ENCODE measurements at places on chromosomes 6 and 20.

DNA sequence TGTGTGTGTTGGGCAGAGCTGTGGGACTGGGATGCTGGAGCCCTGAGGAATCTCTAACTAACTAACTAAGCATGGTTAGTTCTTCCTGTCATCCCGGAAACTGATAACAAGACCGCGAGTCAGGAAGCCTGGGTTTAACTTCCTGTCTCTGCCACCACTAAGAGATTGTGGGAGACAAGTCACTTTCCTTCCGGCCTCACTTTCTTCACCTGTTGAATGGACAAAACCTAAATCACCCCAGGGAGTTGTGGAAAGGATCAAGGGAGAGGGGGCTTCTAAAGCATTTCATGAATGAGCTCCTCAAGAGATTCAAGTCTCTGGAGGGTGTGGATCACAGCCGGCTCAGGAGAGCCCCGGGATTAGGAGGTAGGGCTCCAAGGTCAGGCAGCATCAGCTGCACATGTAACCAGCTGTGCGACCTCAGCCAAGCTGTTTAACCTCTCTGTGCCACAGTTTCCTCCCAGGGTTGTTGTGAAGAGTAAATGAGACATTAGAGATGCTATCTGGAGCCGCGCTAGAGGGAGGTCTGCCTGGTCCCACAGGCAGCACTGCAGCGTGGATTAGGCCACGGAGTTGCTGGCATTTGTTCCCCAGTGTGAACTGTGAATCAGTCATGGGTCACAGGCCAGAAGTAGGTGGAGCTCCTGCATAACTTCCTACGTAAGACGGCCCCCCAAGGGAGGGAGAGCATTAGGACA lies 105.1 kb downstream of the TOX2 start:
- DNase-seq: no peak

- no peak for DNase-seq
These were observed 84.3 kb downstream of the OPRM1 start for GRCh38 chr6:154123155-154123956.

DNA sequence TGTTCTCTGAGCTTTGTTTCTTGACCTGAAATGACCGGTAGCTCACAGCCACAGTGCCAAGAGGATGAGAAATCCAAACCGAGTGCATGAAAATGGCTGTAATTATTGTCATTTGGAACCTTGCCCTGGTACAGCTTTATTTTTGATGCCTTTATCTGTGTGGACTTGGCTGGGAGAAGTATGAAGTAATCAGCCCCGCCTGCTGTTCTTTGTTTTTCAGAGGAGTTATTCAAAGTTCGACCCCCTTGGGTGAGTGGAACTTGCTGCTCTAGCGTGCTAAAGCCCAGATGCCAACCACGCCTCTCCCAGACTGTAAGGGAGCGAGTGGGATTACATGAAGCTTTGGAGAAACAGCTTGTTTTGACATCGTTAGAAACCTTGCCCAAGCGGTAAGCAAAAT lies 48.3 kb downstream of the ECT2L start:
- DNase-seq: no peak

DNA sequence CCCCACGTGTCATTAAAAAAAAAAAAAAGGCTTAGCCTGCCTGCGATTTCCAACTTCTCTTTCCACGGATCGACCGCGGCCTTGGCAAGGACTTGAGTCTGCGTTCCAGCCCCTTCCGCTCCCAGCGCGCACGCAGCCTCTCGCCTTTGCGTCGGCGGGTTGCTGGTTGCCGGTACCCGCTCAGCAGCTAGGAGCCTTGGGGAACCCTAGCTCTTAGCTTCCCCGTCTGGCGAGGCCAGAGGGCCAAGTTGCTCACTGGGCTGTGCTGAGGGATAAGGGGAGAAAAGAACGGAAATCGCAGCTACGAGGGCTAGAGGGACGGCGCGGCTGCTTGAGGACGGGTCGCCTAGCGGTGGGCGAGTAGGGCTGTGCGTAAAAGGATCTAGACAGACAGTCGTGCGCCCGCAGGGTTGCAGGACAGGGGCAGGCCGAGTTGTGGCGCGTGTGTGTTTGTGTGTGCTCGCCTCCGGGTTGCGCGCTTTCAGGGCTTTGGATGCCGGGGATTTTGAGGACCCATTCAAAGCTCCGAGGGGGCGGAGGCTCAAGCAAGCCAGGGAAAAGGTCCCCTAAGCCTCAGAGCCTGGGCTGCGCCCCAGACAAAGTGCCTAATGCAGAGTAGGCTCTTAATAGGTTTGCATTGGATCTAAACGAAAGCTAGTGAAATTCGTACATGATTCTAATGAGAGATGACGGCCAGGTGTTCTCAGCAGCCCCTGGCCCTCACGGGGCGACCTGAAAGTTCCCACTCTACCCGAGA lies 40.5 kb upstream of the OSTM1 start:
- no peak for DNase-seq

GRCh38 chr20:61764471-61765025 lies 301.1 kb downstream of the TAF4 start:
- no peak for DNase-seq

DNA sequence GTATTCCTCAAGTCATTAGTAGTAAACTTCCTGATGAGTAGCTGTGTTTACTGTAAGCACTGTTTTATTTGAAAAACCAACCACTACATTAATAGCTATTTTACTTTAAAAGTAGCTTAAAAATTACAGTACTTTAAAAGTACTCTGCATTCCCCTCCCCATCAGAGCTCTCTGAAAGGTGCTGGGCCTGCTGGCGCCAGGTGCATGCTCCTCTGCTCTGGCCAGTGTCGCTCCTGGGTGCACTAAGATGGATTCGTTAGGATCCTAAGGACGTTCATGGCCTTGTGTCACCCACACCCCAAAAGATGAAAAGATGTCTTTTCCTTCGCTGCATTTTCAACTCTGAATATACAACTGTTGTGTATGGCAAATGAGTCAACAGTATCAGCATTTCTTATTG lies 43.9 kb upstream of the KIF25 start:
- DNase-seq: no peak

GRCh38 chr6:163543321-163543720 lies 128.8 kb downstream of the QKI start:
- no peak for DNase-seq

- peak; percentile 71 for DNase-seq
These were observed 4.0 kb upstream of the SPATS1 start for GRCh38 chr6:44338228-44339122.

DNA sequence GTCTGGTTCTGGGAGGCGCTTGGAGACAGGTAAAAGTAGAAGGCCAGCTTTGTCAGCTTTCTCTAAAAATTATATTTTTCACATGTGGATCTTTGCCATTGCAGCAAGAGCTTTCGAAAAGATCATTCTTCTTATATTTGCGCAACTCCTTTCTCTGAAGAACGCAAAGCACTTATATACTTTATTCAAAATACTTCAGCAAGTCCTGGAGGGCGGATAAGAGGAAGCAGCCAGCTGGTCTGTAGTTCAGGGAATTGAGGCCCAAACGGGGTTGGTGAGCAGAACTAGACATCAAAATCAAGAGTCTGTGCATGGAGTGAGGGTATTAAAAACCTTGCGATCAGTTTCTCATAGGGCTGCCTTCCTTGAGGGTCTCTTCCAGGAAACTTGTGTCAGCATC lies 182.3 kb downstream of the DTNBP1 start:
- DNase-seq: no peak

DNA sequence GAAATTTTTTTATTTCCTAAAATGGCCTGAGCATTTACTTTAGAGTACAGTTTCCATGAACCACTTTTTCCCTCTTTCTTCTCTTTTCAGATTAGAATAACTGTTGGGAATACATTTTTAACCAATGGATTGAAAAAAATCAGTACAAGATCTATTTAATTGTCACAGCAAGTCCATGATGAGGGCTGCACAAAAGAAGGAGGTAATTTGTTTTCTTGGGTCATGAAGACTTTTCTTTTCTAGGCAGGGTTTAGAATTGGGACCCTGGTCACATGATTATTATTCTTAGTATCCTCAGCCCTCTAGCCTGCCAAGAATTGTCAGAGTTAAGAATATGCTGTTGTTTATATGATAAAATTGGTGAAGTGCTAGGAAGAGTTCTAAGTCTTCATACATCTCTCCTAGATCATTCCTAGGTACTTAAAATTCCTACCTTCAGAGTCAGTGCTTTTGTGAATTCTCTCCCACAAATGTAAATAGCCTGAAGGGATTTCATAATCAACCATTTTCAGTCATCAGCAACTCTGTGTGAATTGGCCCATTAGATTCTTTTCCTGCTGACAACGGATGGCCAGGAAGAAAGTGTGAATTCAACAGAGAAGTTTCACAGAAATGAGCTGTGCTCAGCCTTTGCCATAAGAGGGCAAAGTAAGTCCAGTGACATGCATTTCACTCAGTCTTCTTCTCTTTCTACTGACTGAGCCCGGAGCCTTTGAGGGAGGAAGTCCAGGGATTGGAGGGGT lies 32.4 kb upstream of the TPBG start:
- DNase-seq: peak; percentile 2

DNA sequence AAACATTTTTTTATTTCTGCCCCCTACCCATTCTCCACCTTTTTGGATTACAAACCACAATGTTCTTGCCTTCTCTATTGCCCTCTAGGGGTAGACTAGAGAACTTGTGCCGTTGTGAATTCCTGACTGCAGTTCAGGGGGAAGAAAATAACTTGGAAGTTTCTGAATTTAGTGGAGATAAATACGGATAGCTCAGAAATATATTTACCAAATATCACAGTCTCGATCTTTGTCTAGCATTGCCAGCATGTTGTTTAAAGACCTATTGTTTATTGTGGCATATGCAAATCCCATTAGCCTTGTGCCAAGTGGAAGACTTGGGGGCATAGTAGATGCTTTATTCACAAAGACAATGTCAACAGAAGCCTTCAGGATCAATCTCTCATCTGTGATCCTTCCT lies 154.1 kb upstream of the MMS22L start:
- DNase-seq: peak; percentile 12

DNA sequence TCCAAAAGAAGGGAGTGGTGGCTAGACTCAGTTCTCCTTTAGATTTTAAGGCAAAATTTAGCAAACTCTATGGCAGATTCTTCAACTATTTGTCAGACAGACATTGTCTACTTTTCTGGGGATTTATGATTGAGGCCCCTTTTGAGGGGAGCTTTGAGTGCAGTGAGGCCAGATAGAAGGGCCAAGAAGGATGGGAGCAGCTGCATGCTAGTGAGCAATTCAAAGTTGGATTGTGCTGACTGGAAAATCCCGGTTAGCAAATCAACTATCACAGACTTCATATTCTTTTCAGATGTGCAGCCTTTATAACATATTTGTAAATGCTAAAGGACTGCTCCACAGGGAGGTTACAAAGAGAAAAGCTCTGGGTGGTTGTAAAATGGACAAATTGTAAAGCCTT lies 35.0 kb upstream of the ESR1 start:
- DNase-seq: no peak

DNA sequence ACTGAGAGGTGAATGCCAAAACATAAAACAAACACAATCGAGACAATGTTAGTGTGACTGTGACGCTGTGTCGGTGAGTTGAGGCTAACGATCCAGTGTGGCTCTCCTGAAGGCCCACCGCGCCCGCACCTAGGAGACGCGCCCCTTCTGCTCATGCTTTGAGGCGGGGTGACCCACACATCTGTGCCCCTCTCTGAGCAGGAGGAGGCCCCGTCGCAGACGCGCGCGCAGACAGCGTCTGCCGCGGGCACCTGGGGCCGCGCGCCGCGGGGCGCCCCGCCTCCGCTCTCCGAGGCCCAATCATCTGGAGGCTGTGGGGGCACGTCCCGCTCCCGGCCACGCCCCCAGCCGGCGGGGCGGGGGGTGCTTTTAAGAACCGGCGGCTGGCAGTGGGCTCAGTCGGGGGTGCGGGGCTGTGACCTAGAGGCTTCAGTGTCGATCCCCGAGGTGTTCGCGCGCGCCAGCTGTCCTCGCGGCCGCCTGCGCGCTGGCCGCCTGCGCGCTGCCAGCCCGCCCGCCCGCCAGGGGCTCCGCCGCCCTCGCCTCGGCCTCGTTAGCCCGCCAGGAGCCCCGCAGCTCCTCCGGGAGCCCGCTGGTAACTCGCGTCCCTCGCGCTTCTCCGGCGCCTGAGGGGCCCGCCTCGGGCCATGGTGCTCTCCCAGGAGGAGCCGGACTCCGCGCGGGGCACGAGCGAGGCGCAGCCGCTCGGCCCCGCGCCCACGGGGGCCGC lies at the start of gene SLC16A10:
Gene SLC16A10, plus strand, starts transcription at position 398 of the 730 bp plus-strand sequence. Its CDS starts 250 bp downstream, at position 648.
- DNase-seq: peak; percentile 87

DNA sequence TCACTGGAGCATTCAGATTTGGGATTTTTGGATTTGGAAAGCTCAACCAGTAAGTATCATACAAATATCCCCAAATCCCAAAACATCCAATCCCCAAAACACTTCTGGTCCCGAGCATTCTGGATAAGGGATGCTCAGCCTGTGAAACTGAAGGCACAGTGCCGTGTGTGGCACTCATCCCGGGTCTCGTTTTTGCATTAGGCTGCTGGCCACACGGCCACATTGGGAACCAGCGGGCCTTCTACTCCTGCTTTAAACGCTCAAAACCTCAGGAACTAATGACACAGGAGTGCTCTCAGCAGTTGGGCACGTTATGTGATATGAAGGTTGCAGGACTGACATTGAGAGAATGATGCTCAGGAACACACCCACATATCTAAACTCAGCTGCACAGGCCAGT lies 35.6 kb downstream of the PSMG4 start:
- no peak for DNase-seq

DNA sequence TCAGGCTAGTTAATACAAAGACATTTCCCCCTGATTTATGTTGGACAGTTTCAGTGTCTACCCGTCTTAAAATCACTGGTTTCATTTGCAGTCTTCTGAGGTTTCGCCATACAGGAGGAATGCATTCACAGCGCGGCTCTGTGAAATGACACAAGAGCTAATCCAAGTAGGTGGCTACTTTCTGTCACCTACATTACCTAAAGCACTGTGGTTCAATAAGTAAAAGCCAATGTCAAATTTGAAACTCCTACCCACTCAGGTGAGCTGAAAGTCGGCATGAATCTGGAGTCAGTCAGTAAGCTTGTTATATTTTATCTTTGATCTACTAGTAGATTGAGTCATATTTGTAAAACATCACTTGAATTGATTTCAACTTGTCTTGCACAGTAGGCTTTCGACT lies 370.8 kb downstream of the LAMA2 start:
- DNase-seq: no peak

- DNase-seq: no peak
These were observed 167.5 kb downstream of the CD83 start for GRCh38 chr6:14284969-14285590.

DNA sequence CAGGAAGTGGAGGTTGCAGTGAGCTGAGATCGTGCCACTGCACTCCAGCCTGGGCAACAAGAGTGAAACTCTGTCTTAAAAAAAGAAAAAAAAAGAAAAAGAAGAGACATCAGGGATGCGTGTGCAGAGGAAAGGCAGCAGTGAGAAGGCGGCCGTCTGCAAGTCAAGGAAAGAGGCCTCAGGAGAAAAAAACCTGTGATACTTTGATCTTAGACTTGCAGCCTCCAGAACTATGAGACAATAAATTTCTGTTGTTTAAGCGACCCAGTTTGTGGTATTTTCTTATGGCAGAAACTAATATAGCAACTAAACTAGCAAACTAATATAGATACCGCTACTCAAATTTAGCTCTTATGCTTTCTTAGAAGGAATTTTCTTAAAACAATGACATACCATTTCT lies 36.1 kb downstream of the FGD2 start:
- DNase-seq: no peak

DNA sequence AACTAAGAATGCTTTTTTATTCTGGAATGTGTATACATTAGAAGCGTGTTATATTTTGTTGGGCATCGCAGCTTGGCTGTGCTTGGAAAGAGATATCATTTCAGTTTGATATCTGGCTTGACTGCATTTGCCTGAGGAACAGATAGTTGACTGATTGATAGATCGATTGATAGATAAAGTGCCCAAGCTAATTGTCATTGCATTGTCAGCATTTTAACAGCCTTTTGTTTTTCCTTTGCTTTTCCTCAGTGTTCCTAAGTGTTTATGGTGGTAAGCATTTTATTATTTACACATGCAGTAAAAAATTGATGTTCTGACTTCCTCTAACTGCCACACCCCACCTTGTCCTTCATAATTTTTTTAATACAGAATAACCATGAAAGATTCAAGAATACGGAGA lies 180.9 kb upstream of the GRIK2 start:
- no peak for DNase-seq

Data from urothelium cell line (cell line).